AG20443 (cell line): ENCODE measurements at places on chromosomes 1 and 21.

DNA sequence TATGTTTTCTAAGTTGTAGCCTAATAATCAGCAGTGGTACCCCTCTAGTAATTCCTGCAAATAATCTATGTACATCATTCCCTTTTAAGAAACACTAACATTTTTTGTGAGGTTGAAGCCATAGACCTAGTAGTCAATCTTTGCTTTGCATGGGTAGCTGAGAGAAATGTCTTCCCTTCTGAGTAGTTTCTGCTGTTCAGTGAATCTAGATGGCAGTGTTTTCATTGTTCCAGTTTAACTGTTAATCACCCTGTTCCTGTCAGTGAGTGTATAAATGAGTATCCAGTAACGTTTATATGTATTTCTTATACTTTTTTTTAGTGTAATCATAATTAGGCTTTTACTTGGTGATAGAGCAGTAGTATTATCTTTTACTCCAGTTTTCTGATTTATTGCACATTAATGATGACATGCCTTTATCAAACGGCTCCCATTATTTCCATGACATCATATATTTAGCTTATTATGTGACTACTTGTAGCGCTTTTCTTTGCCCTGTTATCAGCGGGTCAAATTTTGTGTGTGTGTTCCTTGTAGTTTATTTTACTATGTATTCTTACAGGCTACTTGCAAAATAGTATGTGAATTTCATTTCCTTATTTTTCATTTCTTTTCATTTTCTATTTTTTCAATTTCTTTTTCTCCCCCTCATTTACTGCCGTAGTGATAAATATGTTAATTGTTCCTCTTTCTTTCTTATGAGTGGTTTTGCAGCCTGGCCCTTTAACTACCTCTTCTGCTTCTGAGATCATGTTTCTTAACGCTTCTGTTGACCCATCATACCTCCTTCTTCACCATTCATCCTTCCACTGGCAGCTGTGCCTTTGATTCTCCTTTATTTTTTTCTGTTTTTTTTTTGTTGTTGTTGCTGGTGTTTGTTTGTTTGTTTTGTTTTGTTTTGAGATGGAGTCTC, 18.8 kb downstream of the CEP350 start:
- DNase-seq, result no peak

DNA sequence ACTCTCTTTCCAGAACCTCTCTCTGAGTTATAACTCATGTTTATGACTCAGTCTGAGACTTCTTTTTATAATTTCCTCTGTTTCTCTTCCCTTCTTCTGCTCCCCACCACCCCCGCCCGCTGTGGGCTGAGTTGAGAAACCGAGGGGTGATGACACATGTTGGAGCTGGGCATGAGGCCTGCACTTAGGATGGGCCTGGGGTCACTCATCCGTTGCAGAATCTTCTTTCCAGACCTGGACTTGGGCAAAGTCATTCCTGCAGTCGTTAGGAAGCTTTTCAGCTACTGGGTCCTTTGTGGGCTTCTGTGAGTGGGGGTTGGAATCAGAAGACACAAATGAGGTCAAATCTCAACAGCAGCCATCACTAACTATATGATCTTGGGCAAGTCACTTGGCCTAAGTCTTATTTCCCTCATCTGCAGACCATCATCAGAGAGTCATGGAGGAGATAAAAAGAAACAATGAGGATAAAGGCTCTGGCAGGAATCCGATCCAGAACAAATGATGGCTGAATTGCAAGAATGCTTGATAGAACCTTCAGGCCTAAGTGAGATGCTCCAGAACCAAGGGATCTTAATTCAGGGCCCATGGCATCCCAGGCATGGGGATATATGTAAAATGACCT, 53.4 kb downstream of the RPS6KA1 start:
- DNase-seq, result peak; percentile 79

DNA sequence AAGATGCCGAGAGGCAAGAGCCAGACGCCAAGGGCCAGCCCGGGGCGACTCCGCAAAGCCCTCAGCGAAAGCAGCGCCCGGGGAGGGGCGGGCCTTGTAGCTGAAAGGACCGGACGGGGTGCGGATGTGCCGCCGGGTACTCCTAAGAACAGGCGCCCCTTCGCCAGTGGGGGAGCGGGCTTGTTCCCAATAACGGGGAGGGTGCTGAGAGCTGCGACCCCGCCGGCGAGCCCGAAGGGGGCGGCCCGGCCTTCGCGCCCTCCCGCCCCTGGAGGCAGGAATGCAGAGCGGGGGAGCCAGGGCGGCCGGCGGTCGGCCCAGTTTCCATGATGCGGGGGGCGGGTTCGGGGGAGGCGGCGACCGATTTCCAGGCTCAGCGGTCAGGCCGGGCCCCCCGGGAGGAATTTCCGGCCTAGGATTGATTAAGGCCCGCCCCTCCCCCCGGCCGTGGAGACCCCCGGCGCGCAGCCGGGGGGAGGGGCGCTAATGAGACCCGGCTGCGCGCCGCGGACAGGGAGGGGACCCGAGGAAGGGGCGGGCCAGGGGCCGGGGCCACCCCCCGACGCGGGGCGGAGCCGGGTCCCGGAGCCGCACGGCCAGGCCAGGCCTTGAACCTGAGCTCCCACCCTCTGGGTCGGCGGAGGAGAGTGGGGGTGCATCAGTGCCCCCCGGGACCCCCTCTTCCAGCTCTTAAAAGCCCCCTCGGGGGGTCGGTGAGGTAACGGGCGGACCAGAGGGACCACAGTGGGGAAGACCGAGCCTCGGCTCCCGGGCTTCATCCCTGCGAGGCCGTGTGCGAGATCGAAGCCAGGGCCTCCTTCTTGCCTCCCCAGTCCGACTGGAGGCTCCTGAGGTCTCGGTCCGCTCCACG, 898 bp upstream of the TMEM200B start:
- peak; percentile 96 for DNase-seq

- peak; percentile 54 for DNase-seq
Measured at GRCh38 chr1:224203243-224204016, 20.4 kb downstream of the DEGS1 start.

DNA sequence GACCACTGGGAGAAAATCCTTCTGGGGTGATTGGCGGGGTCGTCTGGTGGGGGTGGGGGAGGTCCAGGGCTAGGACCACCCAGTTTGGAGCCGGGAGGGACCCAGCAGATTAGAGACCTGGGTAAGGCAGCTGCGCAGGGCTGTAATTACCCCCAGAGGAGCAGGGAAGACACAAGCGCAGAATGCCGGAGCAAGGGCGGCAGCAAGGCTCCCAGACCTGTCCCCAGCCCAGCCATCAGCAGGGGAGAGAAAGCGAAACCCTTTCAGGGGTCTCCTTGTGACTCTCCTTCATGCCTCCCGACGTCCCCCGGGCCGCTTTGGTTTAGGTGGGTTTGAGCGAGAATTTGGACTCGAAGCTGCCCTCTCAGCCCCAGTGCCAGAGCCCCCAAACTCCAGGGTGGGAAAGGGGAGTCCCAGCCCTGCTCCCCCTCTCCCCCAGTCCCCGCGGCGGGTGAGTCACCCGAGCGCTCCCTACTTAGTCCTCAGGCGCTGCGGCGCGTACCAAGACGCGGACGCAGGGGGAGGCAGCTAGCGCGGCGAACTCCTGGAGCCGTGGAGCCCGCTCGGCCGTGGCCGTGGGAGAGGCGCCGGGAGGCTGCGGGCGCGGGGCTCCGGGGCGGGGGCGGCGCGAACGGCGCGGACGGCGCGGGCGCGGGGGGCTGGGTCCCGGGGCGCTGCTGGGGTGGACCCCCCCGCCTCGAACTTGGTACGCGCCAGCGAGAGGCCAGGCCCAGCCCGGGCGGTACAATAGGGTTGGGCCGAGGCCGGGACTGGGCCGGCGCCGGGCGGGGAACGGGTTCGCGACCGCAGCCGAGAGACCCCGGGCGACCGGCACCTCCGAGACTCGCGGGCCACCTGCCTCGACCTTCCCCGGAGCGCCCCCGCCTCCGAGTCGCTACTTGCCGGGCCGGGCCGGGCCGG, at the start of gene MAP7D1:
Gene MAP7D1 (plus strand): TSS at position 753 of the 921 bp plus-strand sequence. CDS start 258 bp downstream, outside the sequence.
- peak; percentile 92 for DNase-seq

GRCh38 chr21:35643176-35643575, 417.1 kb downstream of the SETD4 start:
- DNase-seq, result no peak

DNA sequence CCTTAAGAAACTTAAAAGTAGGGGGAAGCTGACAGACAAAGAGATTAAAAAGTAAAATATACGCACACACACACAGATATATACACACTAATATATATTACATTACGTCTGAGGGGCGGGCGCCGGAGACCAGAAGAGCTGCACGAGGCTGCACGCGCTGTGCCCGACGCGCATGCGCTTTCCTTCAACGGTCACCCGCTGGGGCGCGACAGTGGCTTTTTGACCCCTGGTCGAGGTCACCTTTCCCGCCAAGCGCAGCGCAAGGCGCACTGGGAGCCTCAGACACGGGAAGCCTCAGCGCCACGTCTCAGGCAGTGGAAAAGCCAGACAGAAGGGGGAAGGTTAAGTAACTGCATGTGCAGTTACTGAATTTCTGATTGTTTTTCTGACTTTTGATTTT, at the start of gene HORMAD1:
Gene HORMAD1 (minus strand): TSS at position 193 of the 400 bp plus-strand sequence. CDS start 1,390 bp downstream, outside the sequence.
- no peak for DNase-seq

DNA sequence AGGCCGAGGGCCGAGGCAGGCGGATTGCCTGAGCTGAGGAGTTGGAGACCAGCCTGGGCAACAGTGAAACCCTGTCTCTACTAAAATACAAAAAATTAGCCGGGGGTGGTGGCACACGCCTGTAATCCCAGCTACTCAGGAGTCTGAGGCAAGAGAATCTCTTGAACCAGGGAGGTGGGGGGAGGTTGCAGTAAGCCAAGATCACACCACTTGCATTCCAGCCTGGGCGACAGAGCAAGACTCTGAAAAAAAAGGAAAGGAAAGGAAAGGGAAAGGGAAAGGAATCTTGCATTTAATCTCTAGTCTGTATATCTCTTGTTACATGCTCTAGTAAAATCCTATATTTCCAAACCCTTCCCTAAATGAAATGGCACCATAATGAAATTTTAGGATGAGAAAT, 328.3 kb upstream of the ADGRL2 start:
- DNase-seq, result no peak

GRCh38 chr1:23444596-23445390, 20.2 kb upstream of the TCEA3 start:
- DNase-seq, result no peak

DNA sequence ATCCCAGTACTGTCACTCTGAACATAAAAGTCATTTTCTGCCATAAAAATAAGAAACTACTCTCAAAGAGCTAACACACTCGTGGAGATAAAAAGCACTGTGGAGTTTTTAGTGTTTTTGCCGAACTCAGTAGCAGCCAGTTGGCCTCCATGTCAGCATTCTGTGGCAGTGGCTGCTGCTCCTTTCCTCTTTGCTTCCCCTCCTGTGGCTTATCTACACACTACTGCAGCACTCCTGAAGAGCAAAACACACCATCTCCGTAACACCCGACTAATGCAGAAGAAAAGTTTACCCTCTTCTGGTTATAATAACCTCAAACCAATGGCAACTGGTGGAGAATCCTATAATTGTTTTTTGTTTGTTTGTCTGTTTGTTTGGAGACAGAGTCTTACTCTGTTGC, 44.9 kb downstream of the RAB3GAP2 start:
- DNase-seq, result no peak

GRCh38 chr1:215407575-215407974, 159.5 kb upstream of the KCTD3 start:
- no peak for DNase-seq

DNA sequence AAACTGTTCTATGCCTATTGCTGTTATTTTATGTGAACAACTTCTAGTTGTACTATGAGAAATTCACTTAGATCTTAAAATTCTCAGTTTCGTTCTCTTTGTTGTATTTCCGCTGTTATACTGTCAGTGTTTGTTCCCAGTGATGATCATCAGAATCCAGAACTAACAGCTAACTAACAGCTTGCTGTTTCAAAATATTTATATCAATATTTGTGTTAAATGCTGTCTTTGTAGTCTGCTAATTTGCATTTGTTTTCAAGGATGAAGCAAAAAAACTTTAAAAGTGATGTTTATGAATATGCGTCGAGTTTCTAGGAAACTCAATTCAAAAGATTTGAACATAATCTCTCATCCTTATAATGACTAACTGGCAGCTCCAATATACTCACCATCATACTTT, 84.5 kb downstream of the SPATA17 start:
- DNase-seq, result no peak

- no peak for DNase-seq
Measured at GRCh38 chr1:212596798-212597197, 11.8 kb upstream of the ATF3 start.

GRCh38 chr1:103087256-103087655, 21.1 kb downstream of the COL11A1 start:
- DNase-seq, result no peak

DNA sequence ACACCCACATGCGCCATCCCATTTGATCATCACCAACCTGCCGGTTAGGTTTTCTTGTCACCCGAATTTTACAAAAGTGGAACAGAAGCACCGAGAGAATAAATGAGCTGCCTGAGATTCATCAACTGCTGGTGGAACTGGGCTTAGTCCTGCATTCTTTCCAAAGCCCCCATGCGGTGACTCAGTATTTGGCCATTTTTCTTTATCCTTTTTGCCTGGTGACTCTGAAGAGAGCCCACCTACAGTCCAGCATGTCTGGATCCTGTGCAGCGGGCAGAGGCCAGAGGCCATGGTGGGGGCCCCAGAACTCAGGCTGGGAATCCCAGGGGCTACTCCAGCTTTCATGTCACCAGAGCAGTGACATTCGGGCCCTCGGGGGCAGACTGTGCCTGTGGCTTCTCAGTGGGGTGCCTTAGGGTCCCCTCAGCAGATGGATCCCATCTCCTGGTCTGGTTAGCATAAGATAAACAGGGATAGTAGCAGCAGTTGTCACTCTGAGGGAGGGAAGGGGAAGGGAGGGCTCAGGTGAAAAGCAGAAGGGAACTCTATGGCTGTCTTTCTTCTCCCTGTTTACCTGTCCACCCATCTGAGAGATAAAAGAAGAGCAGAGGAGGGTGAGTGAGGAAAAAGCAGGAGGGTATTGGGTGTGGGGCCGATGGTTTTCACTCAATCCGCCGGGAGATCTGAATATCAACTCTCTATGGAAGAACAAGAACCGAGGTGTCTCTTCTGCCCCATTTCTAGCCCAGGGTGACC, 63.2 kb downstream of the KIF26B start:
- DNase-seq, result no peak

GRCh38 chr1:184296466-184297243, 90.2 kb upstream of the C1orf21 start:
- DNase-seq, result peak; percentile 71

DNA sequence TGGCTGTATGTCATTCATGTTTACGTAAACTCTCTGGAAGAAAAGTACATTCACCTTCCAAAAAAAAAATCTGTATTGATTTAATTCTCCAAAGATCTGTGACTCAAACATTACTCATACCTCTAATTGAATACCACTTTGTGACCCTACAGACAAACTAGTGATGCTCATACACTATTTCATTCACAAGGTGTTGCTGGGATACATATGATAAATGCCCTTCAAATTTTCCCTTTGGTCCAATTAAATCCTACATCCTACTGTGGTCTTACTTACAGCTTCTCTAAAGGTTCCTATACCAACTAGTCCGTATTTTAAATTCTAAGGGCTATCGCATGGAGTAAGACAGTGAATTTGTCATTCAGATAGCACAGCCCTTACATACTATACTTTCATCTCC, 26.8 kb upstream of the CADM3 start:
- no peak for DNase-seq

- DNase-seq, result no peak
Measured at GRCh38 chr21:14312871-14313270, 70.1 kb downstream of the HSPA13 start.

- DNase-seq, result peak; percentile 30
Measured at GRCh38 chr1:66575739-66576138, 41.8 kb downstream of the SGIP1 start.

- no peak for DNase-seq
Measured at GRCh38 chr1:38239258-38239835, 192.8 kb upstream of the POU3F1 start.
